ENCODE measurements at places on chromosomes 3 and 15.

DNA sequence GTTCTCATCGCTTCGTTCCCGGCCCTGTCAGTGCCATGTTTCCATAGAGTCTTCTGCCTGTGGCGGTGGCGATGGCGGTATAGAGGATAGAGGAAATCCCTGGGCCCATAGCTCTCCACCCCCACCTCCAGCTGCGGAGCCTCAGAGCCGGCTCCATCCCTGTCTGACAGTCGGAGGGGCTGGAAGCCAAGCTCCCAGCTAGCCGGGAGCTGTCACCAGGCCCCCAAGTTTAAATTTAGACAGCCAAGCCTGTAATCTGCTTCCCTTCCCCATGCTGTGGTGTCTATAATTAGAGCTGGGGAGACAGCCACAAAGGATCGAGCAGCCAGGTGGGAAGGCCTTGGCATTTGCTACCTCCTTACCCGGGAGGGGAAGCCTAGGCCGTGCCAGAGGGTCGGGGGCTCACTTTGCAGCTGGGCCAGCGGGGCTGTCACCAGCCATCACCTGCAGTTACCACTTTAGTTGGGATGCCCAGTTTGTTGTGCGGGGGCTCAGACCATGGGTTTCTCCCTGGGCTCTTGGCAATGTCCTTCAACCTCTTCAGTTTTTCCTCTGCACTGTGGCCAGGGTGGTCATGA lies 56.3 kb upstream of the SEC13 start:
- DNase-seq = no peak

- DNase-seq = no peak
These were observed 88.7 kb upstream of the TNIK start for GRCh38 chr3:171548917-171549316.

DNA sequence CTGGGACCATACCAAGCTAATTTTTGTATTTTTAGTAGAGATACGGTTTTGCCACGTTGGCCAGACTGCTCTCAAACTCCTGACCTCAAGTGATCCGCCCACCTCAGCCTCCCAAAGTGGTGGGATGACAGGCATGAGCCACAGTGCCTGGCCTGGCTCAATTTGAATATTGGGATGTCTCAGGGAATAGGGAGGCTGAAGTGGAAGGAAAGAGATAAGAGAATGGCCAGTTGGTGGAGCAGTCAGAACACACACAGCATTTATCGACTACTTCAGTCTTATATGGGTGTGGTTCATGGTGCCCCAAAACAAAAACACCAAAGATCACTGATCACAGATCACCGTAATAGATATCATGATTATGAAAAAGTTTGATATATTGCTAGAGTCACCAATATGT lies 144.4 kb downstream of the GMNC start:
- no peak for DNase-seq

GRCh38 chr3:190586631-190587011 lies 72.7 kb downstream of the IL1RAP start:
- DNase-seq = no peak

GRCh38 chr3:141312354-141313092 lies 55.8 kb upstream of the ZBTB38 start:
- no peak for DNase-seq

GRCh38 chr3:185653949-185654757 lies 68.1 kb downstream of the SENP2 start:
- no peak for DNase-seq

DNA sequence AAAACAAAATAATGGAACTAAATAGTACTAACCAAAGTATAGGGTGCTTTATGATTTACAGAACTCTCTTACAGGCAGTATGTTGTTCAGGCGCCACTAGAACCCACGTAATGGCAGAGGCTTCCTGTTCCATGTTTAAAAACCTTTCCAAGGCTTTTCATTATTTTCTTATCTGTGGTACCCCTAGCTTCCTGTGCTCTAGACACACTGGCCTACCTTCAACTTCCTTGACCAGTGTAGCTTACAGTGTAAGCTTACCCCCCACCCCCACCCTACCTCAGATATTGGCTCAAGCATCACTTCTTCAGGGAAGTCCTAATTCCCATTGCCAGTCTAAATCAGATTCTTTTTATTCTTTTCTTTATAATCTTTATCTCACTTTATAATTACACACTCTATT lies 2.9 kb downstream of the NR2C2 start:
- DNase-seq = no peak

DNA sequence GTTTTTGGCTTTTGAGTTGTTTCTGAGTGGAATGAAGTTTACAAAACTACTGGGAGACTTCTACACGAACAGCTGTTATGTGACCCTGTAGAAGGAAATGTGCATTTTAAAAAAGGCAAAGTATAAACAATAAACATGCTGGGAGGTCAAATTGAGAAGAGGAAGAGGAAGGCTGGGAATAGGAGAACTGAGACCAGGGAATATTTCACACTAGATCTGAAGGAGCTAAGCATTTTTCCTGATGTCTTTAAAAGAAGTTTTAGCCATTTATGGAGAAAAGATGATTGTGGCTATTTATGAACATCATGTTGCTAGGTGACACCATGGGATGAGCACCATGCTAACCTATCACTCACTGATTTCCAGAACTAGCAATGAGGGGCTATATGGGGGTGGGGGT lies 76.3 kb upstream of the FAM98B start:
- DNase-seq = no peak

- DNase-seq = no peak
These were observed 1.8 kb upstream of the STT3B start for GRCh38 chr3:31530960-31531335.

GRCh38 chr3:108088146-108088545 lies 2.7 kb downstream of the CD47 start:
- DNase-seq = no peak

- peak; percentile 21 for DNase-seq
These were observed 90.6 kb upstream of the AKAP13 start for GRCh38 chr15:85289677-85290365.

- no peak for DNase-seq
These were observed 7.3 kb downstream of the MYO5C start for GRCh38 chr15:52288051-52288942.

DNA sequence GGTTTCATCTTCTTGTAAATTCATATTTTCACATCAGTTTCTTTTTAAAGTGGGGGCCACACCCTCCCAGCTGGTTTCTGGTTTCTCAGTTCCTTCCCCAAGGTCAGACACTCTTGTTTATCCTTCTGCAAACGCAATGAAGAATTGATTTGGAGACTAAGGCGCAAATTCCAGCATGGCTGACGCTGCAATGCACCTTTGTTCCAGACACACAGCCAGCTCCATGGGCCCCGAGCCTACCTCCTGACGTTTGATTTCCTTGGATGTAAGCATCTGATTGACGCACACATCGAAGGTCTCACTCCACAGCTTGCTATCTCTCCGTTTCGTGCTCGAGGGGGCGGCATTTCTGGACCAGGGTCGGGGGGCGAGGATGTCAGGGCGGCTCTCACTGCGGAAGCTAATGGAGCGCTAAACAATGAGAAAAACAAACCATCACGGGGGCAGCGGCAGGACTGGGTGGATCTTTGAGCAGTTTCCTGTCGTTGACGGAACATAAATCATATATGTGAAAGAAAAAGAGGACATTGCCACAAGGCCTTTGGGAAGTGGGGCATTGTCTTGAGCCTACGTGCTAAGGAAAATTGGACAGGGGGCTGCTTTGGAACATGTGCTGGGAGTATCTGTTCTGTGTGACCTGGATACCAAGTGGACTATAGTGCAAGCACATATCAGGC lies 46.9 kb downstream of the ARHGEF3 start:
- DNase-seq = no peak

DNA sequence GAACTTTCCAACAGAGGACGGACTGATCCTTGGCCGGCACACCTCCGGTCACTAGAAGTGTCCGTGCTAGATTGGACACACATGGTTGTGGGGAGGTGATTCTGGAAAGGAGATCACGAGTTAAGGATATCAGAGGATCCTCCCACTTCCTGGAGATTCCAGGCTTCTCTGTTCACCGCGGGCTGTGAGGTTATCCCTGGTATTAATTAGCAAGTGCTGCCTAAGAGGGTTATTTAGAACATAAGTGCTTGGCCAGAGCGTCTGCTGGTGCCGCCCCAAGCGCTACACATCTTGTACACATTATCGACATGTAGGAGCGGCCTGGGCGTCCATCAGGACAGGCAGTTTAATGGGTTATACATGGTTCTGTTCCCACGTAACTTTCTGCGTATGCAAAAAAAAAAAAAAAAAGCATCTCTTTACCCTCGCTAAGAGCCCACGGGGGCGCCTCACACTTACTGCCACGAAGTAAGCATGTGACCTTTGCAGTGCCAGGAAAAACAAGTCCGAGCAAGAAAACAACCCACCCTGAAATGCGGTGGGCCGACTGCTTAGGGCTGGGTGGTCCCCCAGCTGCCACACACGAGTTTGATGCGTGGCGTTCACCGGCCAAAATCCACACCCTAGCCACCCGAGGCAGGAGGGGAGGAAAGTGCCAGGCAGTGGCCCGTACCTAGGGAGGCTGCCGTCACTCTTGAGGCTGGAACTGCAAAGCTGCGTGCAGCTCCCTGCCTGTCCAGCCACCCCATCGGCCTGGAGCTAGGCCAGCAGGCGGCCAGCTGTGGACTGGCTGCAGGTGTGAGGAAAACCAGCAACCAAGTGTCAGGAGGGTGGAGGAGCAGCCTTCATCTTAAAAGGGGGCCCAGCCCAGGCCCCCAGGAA lies 78.0 kb downstream of the CPN2 start:
- no peak for DNase-seq

DNA sequence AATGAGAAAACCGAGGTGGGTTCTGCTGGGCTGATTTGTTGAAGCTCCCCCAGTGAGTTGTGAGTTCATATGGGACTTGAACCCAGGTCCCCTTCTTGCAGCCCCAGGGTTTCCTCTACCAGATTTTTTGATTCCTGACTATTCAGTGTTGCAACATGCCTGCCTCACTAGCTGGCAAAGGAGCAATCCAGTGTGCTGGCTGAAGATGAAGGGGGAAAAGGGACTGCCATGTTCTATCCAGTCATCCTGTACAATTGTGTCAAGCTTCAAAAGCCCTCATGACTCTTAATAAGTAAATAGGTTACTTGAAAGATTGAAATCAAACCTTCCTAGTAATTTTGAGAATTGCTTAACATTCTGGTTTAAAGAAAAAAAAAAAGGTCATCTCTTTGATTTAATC lies 211.5 kb upstream of the TP63 start:
- DNase-seq = no peak

- no peak for DNase-seq
These were observed 4.1 kb downstream of the SLC27A2 start for GRCh38 chr15:50186090-50186489.

- DNase-seq = no peak
These were observed 643.4 kb upstream of the ARPP21 start for GRCh38 chr3:34995796-34996430.

- DNase-seq = no peak
These were observed 13.9 kb downstream of the COPG1 start for GRCh38 chr3:129263161-129263910.

- DNase-seq = no peak
These were observed 414.5 kb downstream of the GRM7 start for GRCh38 chr3:7275396-7275795.

DNA sequence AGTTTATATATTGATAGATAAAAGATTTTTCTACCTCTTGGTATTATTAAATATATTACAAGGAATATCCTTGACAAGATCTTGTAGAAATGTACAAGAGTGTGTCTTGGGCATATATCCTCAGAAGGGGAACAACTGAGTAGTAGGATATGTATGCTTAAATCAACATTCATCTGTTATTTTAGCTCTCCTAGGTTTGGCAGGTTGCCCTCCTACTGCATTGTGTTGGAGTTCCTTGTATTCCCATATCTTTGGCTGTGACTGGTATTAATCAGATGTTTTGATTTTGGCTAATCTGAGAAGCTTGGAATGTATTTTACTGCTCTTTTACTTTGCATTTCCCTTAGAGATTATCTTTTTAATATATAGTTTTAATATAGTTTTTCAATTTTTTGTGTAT lies 4.6 kb downstream of the MYRIP start:
- DNase-seq = no peak

- DNase-seq = no peak
These were observed 121.8 kb upstream of the ARRDC4 start for GRCh38 chr15:97838606-97839210.

DNA sequence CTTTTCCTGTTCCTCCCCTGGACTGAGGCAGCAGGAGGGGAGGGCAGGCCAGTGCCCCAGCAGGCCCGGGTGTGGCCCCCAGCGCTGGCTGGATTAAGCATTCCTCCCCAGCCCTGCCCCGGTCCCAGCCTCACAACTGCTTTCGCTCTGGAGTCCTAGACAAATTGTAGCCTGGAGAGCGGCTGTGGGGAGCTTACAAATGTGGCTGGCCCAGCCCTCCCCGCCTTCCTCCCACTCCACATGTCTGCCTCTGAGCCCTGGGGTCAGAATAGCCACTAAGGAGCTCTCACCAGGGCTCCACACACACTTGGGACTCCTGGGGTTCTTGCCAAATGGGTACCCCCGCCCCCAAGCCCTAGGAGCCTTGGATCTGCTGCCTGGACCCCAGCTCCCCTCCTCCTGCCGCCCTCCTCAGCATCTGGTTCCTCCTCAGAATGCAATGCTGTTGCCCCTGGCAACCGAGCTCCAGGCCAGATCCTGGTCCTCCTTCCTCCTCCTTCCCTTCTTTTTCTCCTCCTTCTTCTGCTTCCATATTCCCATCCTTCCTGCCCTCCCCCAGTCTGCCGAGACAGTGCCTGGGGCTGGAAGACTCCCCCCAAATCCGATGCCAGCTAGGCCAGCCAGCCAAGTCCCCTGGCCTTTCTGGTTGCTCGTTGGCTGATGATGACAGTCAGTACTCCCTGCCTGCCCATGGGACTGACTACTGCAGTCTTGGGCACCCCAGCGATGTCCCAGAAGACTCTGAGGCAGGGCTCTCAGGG lies 91.1 kb downstream of the LINGO1 start:
- no peak for DNase-seq

- no peak for DNase-seq
These were observed 190.6 kb downstream of the ARRDC4 start for GRCh38 chr15:98151096-98151495.

DNA sequence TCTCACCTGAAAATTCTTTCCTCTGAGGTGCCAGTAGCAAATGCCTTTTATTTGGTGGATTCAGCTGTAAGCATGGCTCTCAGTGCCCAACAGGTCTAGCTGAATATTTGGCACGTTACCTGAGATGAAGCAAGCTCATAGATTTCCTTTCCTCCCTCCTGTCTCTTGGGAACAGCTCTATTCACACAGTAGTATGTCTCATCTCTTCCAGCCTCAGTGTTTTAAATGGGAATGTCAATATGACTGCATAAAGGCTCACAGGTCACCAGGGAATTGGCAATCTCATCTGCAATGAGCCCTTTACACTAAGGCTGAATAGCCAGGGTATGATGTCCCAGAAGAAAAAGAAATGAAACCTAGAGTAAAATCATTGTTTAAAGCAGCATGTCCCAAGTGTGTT lies 733.5 kb downstream of the NTRK3 start:
- no peak for DNase-seq

- no peak for DNase-seq
These were observed 73.4 kb upstream of the CADM2 start for GRCh38 chr3:84885199-84885882.

DNA sequence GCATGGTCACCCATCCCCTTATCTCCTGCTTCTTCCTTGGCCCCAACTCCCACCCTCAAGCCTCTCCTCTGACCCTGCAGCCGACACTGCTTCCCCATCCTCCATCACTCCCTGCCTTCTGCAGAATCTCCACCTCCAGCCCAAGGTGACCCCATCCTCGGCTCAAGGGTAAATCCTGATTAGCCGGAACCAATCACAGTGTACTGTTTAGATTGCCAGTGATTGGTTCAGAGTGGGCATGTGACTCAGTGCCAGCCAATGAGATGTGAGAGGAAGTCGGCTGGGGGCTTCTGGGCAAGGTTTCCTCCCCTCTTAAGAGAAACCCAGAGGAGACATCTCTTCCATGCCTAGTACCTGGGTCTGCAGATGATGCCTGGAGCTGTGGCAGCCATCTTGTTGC lies 10.3 kb downstream of the CACNA2D2 start:
- DNase-seq = no peak
